NCI-H460 (cell line): ENCODE measurements at places on chromosomes 11 and 22.

DNA sequence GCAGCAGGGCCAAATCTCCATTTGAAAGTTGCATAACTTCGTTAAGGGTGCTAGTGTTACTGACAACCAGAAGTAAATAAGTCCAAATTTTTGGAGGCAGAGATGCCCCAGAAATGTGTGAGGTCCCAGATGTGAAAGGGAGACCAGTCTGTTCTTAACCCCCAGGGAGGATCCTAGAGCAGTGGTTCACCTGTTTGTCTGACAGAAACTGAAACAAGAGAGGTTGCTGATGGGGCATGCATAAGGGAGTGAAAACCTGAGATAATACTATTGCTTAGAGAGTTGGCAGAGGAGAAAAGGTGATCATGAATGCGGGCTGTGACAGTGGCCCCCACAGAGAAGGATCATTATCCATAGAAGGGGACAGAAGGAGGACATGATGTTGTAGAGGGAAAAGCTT, 3.8 kb downstream of the CBLIF start:
- no peak for DNase-seq

GRCh38 chr22:22897947-22898346, 10.3 kb downstream of the IGLL5 start:
- no peak for DNase-seq

- no peak for DNase-seq
Measured at GRCh38 chr11:76765863-76766350, 17.2 kb upstream of the TSKU start.

DNA sequence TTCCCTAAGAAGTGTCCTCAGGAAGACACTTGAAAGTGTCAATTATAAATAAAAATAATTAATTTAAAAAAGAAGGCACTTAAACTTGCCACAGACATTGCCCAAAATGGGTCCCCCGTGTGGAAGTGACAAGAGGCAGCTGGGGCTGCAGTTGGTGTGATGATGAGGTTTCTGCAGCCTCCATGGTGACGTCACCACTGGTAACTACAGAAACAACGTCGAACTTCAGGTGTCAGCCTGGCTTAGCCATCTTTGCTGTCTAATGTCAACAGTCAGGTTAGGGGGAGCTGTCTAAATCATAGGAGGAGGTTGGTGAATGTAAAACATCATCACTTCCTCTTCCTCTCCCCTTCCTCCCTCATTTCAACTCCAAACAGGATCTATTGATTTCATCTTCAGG, 328.6 kb downstream of the MN1 start:
- no peak for DNase-seq

- DNase-seq, result no peak
Measured at GRCh38 chr11:122220321-122220720, 104.3 kb upstream of the BLID start.
